CD4-positive, alpha-beta T cell treated with Interleukin-6 at 100 ng/mL for 8 hours (primary cell): ENCODE measurements at places on chromosomes 12 and 14.
A peak's percentile ranks its signal among the peaks of the same experiment; 100 is the strongest.

DNA sequence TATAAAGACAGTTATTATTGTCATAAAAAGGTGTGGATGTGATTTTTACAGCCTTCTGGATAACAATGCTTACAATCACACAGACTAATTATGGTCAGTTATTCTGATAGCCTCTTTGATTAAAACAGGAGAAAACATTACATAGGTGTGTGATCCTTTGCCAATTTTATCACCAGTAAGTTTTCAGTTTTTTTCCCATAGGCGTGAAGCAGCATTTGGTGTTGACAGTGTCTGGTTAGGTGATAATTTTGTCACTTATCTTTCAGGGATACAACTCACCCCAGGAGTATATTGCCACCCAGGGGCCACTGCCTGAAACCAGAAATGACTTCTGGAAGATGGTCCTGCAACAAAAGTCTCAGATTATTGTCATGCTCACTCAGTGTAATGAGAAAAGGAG lies 208.8 kb downstream of the EPS8 start:
- DNase-seq, result peak; percentile 48

DNA sequence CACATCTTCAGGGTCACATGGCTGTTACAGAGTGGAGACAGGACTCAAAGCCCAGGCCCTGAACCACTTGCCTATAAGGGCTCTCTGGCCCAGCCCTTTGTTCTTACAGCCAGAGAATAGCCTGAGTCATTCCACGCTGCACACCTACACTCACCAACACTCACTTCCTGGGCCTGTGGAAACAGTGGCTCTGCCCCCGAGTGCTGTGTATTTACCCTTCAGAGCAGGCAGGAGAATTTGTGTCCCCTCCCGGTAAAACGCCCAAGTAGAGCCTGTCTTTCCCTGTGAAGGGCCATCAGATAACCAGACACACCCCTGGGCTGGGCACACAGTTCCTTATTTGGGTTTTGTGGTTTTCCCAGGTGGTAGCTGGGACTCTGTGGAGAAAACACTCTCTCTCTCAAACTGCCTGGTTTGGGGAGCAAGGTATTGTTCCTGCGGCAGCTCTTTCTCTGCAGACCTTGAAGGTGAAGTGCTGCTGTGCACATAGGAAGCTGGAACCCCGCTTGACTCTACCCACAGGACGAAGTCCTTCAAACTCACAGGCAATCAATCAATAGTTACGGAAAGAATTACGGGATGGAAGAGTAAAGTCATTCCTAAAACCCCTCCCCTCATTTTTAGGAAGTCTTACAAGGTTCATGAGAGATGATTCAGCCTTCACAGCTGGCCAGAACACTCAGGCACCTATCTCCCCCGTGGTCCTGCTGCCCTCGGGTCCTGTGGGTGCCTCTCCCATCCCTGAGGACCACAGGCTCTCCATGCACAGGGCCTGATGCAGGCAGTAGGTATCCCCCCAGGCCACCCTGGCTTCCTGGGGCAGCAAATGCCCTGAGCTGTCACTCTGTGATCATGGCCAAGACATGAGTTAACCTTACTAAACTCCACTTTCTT lies 20.3 kb downstream of the FIGNL2 start:
- peak; percentile 9 for DNase-seq

- no peak for DNase-seq
Observed at GRCh38 chr12:124681779-124682391, 114.5 kb upstream of the NCOR2 start.

GRCh38 chr12:2408262-2408661 lies 355.5 kb downstream of the CACNA1C start:
- no peak for DNase-seq

- no peak for DNase-seq
Observed at GRCh38 chr14:102248121-102248520, 56.8 kb downstream of the MOK start.

- no peak for DNase-seq
Observed at GRCh38 chr12:108827941-108828340, 29.4 kb downstream of the SSH1 start.

DNA sequence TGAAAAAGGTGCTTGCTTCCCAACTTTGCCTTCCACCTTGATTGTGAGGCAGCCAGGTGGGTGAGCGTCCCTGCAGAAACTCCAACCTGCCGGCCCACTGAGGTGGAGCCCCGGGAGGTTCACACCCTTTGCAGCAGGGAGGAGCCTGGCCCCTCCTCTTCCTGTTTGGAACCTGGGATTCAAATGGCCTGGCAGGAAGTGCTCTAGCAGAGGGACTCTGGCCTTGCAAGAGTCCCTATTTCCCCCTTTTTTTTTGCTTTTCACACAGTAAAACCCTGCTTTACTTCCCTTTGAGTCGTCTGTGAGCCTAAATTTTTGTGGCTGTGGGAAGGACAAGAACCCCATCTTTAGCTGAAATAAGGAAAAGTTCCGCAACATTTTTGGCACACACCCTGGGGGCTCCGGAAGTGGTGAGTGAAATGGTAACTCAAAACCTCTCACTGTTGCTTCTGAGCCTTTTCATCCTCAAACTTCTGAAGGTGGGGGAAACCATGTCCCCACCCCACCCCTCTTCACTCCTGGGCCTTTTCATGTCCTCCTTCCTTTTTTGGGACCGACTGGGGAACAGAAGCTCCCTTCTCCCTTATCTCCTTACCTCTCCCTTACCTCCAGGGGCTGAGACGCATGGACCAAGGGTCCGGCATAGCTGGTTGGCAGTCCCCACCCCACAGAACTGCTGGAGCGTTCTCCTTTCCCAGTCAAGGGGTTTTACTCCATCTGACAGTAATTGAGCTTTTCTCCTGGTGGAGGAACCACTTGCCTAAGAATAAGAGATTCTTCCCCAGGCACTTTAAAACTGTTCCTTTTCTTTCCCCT lies 102.0 kb downstream of the KCNMB4 start:
- DNase-seq, result no peak

- DNase-seq, result peak; percentile 91
Observed at GRCh38 chr12:121240484-121241101, 30.7 kb downstream of the P2RX4 start.

DNA sequence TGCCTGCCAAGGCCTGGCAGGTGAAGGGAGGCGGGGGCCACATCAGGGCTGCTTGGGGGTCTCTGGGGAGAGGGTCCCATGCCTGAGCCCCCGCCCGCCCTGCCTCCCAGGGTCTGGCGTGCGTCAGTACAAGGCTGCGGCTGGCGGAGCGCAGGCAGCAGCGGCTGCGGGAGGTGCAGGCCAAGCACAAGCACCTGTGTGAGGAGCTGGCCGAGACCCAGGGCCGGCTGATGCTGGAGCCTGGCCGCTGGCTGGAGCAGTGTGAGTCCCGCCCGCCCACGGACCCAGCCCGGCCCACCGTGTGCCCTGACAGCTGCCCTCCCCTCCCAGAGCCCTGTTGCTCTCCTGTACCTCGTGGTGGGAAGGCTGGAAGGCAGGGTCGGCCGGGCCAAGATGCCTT lies 40.7 kb downstream of the KIF26A start:
- DNase-seq, result no peak

GRCh38 chr12:74415633-74416032 lies 122.0 kb upstream of the ATXN7L3B start:
- DNase-seq, result no peak

GRCh38 chr12:119393677-119394076 lies 59.1 kb downstream of the CCDC60 start:
- no peak for DNase-seq

DNA sequence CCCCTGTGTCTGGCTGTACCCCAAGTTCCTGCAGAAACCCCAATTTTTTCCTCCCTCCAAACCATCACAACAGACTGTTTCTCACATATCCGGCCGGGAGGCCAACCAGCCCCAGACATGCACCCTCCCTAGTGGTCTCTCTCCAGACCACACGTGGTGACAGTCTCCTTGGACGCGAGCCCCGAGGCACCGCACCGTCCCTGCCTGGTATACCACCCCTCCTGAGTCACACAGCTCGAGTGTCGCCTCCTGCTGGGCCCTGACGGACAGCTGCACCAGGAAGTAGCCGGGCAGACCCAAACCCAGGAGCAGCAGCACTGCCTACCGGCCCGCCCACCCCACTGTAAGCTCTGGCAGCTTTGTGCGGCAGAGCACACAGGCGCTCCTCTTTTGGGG lies 97.4 kb downstream of the RFLNA start:
- no peak for DNase-seq

DNA sequence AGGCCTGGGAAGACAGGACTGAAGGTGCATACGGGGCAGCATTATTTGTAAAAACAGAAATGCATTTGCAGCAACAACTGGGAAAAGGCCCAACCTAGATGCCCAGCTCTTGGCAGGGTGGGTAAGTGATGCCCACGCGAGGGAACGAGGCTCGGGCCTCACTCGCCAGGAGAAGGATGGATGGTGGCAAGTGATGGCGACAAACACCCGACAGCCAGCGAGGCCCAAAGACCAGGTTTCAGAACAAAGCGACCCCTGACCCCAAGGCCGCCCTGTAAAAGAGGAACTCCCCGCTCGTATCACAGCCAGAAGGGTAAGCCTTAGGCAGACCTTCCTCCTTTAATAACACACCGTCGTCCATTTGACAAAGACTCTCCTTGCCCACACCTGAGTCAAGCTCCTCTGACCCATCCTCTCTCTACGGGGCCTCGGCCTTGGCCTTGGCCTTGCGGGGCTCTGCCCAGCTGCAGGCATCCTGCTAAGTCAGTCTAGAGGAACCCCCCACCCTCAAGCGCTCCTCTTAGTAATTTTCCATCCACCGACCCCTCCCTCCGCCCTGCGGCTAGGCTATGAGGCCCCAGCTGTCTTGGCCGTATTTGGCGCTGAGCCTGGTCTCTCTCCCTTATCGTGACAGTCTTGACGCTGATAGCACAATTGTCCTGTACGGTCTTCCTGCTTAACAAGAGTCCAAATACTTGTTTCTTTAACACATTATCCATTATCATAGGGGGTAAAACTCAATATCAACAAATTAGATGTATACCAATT lies 80.2 kb downstream of the NCOR2 start:
- no peak for DNase-seq

GRCh38 chr12:88549929-88550328 lies 30.3 kb downstream of the KITLG start:
- no peak for DNase-seq

DNA sequence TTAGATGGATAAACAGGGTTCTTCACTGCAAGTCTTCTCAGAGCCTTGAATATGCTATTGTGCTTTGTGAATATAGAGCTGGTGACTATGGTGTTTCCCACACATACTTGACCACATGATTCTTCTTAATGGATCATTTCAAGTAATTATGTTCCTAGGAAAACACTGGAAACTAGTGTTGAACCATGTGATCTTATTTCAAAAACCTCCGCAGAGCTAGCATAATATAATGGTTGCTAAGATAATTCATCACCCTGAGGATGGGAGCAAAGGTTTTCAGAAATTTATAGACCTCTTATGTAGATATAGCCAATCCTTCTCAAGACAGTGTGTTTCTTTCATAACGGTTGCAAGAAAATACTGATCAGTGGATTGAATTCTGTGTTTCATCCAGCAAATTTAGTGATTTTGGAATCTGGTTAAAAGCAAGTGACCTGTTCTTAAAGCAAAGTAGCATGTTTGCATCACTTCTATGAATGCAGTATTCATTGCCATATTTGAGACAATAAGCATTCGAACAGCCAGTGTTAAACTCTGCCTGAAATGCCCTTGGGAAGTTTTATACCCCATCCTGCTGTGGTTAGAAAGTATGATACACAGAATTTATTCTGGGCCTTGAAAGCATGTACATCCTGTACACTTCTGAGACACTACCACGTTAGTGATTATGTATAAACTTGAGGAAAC lies 341.0 kb upstream of the E2F7 start:
- no peak for DNase-seq

DNA sequence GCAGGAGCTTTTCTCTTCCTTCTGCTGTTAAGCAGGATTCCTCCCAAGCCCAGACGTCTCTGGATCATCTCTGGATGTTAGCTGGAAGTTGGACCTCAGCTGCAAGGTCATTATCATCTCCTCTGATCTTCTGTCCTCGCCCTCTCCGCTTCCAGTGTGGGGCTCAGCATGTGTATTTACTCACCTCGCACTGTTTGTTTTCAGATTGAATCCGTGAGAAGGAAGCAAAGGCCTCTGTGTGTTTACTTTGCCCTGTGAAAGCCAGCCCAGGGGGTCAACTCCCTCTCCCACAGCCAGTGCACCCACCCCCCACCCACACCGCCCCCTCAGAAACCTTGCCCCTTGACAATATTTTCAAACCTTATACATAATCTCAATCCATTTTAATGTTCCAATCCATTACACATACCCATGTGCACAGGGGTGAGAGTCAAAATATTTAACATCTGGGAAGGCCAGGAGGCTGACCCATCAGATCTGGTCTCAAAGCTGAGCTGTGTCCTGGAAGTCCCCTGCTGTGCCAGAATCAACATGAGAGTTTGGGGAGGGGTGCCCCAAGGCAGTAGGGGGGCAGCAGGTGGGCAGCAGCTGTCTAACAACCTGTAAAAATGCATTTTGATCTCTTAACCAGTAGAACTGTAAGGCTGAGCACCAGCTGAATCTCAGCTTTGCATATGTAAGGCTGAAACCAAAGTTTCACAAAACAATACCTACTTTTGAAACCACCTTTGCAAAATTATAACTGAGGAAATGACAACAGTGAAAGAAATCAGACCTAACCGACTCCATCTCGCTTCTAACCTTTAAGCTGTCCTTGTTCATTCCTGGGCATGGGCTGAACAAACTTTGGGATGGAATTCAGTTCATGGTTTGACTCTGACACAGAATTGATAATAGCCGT lies 157.9 kb downstream of the ZNF664 start:
- no peak for DNase-seq

DNA sequence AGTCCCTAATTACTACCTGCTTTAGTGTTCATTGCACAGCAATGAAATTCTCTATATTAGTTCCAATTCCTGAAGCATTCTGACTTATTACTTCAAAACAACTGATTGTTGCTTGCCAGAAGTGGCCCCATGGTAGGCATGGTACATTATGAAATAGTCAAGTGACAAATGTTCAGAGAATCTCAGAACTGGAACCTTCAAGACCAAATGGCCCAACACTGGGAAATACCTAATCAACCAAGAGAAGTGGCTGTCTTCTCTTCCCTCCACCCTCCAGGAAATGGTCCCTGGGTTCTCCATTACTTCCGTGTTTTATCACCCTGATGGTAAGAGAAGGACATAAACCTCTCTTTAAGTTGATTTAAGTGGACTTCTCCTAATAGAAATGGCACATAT lies 49.9 kb downstream of the ITPR2 start:
- no peak for DNase-seq

GRCh38 chr12:89960011-89960507 lies 251.4 kb upstream of the ATP2B1 start:
- peak; percentile 18 for DNase-seq

GRCh38 chr14:41558490-41558889 lies 48.2 kb upstream of the LRFN5 start:
- DNase-seq, result no peak

DNA sequence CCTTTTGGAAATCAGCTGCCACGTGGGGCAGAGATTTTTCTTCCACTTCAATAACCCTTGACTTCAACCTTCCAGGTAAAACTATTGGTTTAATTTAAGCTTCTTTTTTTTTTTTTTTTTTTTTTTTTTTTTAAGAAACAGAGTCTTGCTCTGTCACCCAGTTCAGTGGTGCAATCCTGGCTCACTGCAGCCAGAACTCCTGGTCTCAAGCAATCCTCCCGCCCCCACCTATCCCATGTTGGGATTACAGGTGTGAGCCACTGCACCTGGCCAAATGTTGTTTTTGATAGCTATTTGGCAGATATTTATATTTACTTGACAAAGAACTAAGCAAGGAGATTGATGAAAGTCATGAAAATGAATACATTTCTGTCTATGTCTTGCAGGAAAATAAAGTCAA lies 65.1 kb downstream of the SINHCAF start:
- no peak for DNase-seq

GRCh38 chr14:77116172-77116817 lies 18.2 kb downstream of the CIPC start:
- DNase-seq, result no peak
